ENCODE measurements at places on chromosomes 1 and 21.
A peak's percentile ranks its signal among the peaks of the same experiment; 100 is the strongest.

DNA sequence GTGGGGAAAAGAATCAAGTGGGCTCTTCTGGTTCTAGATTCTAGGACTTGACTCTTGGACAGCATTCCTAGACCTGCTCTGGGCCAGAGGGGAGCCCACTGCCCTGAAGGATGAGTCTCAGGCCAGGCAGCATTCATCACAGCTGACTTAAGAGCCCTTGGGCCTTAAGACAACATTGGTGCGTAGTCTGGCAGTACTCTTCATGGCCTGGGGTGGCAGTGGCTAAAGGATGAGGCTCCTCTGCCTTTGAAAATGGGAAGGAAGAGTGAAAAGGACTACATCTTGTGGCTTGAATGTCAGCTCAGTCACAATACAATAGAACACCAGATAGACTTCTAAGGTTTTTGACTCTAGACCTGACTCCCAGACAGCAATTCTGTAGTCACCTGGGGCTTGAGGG lies 1415.1 kb upstream of the PRMT6 start:
- no peak for DNase-seq

DNA sequence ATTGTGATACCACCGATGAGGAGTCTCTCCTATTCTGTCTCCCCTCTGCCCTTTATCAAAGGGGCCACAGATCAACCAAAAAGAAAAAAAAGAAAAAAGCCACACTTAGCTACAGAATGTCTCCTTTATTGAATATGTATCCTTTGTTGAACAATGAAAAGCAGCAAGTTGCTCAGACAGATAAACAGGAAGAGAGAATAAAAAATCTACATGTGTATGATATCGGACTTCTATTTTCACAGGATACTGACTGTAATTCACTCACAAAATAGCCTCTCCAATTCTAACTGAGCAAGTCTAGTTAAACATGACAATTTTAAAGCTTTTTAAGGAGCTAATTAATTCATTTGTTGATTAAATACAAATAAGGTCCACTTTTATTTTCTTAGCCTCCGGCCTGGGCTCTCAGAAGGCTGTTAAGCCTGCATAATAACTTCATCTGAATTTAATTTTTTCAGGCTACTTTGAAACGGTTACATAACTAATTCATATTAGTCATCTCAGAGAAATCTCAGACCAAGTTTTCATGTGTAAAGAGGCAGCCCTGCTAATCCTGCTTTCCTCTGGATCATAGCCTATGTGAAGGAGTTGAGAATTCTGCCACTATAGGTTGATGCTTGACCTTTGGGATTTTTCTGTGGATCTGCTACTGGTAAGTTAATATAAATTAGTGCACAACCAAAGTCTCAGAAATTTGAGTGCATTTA lies 304.1 kb upstream of the NR5A2 start:
- DNase-seq: no peak

GRCh38 chr1:155910621-155911121 lies 478 bp downstream of the RIT1 start:
- DNase-seq: no peak

DNA sequence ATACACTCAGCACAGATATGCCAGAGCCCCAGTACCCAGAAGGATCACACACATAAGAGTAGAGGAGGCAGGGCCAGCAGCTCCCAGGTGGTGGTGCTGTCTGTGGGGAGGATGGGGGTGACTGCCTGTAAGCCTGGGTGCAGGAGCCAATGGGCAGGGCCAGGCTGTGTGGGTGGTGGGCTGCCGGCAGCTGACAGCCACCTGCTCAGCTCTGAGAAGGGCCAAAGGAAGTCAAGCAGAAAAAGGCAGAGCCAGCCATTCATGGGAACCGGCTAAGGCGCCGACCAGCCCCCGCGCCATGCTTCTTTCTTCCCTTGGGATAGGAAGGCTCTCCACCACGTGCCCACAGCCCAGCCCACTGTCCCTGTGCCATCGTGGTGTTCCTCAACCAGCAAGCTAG lies 14.1 kb downstream of the PIK3C2B start:
- no peak for DNase-seq

GRCh38 chr1:35692317-35692716 lies 26.4 kb downstream of the C1orf216 start:
- no peak for DNase-seq

DNA sequence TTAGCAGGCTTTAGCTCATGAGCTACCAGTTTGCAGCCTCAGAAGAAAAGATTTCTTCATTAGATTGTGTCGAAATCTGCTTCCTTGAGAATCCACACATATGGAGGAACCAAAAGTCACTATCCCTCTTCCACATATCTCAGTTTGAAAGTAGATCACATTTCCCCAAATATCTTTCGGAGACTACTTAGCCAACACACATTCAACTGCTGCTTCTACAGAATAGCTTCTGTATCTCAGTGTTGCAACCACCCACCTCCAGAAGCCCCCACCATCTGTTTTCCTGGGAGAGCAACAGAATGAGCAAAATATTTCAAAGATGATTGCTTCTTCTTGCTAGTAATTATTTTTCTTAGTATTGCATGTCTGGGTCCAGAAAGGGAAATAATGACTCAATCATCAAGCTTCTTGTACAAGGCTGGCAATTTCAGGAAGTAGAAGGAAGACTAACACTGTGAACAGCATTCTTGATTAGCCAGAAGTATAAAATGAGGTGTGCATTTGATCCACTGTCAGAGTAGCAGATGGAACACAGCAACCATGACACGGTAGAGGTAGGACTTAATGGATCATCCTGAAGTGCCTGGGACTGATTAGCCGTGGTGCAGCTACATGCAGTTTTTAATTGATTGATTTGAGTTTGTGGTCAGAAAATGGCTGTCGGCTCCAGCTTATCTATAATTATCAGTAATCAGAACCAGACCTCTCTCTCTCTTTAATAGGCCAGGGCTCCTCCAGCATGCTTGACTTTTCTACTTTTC lies 24.9 kb downstream of the ZC3H11B start:
- DNase-seq: no peak

- DNase-seq: no peak
Observed at GRCh38 chr1:64173336-64173940, 30.0 kb upstream of the UBE2U start.

GRCh38 chr1:86703696-86704457 lies 499 bp upstream of the SH3GLB1 start:
- DNase-seq: peak; percentile 30

DNA sequence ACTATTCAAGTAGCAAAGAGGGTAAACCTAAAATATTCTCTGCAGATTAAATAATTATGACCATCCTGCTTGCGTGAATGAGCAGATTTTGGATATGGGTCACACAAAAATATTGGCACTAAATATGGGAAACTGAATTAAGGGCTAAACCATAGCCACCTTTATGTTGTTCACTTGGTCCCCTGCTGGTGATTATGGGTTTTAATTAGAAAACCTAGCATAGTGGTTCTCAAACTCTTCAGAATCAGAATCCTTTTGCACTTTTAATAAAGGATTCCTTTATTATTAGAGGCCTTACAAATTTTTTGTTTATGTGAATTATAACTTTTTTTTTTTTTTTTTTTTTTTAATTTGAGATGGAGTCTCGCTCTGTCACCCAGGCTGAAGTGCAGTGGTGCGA lies 38.5 kb upstream of the ZNHIT6 start:
- no peak for DNase-seq

DNA sequence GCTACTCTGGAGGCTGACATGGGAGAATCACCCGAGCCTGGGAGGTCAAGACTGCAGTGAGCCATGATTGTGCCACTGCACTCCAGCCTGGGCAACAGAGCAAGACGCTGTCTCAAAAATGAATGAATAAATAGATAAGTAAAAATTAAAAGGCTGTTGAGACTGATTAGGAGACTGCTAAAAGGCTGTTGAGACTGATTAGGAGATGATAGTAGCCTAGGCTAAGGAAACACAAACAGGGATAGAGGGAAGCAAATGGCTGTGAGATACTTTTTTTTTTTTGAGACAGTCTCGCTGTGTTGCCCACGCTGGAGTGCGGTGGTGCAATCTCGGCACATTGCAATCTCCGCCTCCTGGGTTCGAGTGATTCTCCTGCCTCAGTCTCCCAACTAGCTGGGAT lies 28.4 kb downstream of the PRPF38A start:
- DNase-seq: no peak

- DNase-seq: no peak
Observed at GRCh38 chr1:236560213-236560771, 36.5 kb downstream of the LGALS8 start.

GRCh38 chr1:193184776-193185175 lies 1.6 kb downstream of the B3GALT2 start:
- no peak for DNase-seq

- no peak for DNase-seq
Observed at GRCh38 chr1:169184812-169185211, 78.3 kb downstream of the ATP1B1 start.

GRCh38 chr1:8142955-8143629 lies 117.0 kb upstream of the ERRFI1 start:
- no peak for DNase-seq

DNA sequence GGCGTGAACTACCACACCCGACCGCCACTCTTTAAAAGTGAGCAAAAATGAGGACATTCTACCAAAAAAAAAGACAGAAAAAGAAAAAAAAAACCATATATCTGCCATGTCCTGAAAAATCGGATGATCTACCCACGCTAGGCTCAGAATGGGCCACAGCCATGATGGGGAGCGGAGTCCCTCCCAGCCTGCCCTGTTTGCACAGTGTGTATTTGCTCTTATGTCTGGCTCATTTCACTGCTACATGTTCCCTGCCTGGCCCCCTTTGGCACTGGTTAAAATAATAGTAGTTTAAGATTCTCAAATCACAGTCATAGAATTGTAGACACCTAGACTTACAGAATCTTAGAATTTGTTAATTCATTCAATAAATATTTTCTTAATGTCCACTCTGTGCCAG lies 121.9 kb downstream of the PTPRU start:
- DNase-seq: no peak

Measured in stimulated activated CD4-positive, alpha-beta T cell treated with anti-CD3 and anti-CD28 coated beads, Interleukin-15, amount 100 ng/mL, for 48 hours (primary cell).